ENCODE measurements at places on chromosomes 5 and 9.

DNA sequence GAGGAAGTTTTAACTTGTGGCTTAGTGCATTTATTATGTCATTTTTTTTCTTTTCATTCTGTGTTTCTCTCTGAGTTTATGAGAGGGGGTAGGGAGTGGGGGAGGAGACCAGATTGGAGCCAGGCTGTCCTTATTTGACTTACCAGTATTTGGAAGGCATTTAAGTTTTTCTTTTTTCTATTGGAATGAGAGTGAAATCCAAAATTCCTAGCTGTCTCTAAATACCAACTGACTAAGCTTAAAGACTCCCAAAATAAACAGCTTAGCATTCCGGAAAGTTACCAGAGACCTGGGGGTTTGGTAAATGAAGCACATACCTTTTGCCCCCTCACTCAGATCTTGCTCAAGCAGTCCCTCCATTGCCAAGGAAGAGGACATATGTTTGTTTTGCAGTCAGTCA is 581.9 kb upstream of the BRINP1 start:
- no peak for DNase-seq

DNA sequence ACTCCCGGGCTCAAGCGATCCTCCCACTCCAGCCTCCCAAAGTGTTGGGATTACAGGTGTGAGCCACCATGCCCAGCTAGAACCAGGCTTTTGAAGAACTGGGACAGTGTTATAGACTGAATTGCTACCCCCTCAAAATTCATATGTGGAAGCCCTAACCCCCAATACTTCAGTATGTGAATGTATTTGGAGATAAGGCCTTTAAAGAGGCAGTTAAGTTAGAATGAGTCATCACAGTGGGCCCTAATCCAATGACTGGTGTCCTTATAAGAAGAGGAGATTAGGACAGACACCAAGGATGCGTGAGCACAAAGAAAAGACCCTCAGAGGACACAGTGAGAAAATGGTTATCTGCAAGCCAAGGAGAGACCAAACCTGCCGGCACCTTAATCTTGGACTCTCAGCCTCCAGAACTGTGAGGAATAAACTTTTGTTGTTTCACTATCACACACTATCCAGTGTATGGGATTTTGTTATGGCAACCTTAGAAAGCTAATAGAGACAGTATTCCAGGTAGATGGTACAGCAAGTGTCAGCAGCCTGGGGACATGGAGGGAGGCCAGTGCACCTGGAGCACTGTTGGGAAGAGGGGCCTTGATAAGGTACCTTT is 31.4 kb upstream of the ERGIC1 start:
- peak; percentile 33 for DNase-seq

GRCh38 chr5:17000291-17000939 is 64.3 kb upstream of the MYO10 start:
- no peak for DNase-seq

GRCh38 chr9:112861638-112862555 is 28.8 kb downstream of the SLC46A2 start:
- DNase-seq, result no peak
